Fibroblast of skin of right quadriceps (primary cell): ENCODE measurements at places on chromosomes 7 and 10.

DNA sequence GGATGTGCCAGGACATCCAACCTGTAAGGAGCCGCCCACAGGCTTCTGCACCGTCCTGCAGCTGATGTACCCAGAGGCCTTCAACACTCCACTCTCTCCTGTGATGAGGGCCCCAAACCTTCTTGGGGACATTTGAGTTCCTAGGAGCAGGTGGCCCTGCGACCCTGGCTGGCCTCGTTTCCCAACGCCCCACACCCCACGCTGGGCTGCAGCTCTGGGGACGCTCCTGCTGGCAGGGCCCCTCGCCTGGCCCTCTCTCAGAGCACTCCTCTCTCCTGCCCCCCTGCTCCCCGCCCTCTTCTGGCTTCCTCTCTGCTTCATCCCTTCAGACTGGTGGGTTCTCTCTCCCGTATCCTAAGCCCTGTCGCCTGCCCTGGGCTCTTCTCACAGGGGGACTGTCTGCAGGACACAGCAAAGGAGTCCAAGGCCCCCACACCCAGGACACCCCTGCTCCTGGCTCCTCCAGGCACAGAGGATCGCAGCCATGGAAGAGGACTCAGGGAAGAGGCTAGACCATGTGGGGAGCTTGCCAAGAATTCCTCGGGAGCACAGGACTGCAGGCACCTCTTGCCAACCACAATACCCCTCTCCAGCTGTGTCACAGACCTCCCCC is 541.4 kb downstream of the TCERG1L start:
- DNase-seq = no peak

- peak; percentile 89 for DNase-seq
Measured at GRCh38 chr10:69807122-69807521, 5.4 kb downstream of the COL13A1 start.

DNA sequence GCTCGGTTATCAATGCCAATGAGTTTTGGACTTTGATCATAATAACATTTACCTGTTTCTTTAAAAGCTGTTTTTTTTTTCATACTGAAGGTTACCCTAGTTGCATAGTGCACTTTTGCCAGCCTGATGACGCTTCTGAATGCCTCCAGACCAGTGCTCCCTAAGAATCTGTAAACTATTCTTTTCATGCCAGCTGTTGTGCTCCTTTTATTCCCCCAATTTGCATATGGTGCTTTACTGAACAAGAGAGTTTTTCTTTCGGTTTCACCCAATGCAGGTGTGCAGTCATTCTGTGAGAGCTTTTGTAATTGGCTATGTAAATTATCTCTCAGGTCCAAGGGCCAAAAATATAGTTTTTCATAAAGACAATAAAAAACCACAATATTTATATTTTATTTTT is 48.1 kb upstream of the GLCCI1 start:
- DNase-seq = no peak

- DNase-seq = no peak
Measured at GRCh38 chr7:158384746-158385145, 202.9 kb downstream of the PTPRN2 start.

DNA sequence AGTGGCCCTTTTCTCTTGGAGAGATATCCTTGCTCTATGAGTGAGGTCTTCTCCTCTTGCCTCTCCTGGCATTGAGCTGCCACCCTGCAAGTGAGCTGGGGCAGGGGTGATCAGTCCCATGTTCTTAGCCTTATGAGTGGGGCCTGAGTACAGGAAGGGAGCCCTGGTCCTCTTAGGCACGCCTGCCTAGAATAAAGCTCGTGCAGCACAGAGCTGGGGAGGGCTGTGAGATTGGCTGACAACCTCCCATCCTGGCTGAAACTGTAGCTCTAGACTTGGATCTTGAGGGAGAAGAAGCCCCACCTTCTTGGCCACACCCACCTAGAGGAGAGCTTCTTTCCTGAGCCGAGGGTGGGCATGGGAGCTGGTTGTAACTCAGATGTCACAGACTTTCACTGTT is 305.0 kb upstream of the ZNF32 start:
- DNase-seq = no peak

GRCh38 chr7:106423111-106423510 is 138.3 kb upstream of the NAMPT start:
- no peak for DNase-seq

DNA sequence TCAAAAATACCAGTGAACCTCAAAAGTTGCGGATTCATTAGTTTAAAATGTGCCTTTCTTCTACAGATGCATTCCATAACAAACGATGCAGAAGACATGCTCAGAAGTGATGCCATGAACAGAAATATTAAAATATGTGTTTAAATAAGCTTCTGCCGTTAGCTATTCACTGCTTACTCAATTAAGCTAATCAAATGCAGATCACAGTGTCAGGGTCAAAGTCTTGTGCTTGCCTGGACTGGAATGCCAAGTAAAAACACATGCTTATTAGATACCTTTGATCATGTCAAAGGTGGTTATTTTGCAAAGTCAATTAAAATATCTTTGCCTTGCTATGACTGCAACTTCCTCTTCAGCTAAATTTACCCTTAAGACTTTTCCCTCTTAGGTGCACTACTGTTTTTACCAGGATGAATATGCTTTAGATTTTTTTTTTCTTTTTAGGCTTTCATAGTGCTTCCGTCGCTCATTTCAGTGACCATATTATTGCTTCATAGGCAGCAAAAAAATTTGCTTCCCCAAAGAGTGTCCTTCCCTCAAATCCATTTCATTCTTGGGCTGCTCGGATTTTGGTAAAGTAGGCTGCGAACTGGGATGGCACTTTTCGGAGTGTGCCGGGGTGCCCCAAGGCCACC is 905 bp downstream of the ASB13 start:
- DNase-seq = peak; percentile 59

DNA sequence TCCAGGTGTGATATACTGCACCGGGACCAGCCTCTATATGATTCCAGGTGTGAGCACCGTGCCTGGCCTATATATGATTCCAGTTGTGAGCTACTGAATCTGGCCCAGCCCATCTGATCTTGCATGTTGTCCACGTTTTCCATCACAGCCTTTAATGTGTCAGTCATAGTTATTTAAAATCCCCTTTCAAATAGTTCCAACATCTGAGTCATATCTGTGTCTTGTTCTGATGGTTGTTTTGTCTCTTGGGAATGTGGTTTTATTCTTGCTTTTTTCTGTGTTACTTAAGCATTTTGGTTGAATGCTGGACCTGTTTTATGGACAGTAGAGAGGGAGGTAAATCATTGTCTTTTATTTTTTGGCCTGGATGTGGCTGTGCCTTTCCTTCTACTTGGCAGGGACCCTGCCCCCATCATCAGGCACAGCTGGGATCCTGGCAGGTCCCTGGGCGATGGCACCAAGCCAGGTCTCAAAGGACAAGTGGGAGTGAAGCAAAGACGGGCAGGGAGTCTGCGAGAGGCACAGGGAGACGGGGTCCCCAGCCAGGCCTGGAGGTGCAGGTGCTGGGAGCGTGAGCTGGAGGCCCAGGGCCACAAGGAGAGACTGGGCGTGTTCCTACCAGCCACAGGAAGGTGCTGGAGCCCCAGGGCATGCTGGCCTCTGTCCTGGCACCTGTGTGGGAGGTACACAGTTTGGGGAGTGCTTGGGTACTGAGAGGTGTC is 94.7 kb downstream of the DYNC2I1 start:
- no peak for DNase-seq

- DNase-seq = no peak
Measured at GRCh38 chr10:72275351-72276012, 1.8 kb downstream of the DDIT4 start.

DNA sequence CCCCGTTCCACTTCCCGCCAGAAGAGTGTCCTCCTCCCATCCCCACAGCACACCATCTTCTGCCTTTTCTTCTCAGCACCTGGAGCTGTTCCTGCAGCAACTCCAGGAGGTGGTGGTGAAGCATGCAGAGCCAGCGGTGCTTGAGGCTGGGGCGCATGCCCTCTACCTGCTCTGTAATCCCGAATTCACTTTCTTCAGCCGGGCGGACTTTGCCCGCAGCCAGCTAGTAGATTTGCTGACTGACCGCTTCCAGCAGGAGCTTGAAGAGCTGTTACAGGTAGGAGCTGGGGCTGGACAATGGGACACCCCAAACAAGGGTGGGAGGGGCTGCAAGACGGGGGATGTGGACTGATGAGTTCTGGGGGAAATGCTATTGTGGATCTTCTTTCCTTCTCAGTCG is 19.1 kb upstream of the PVRIG start:
- DNase-seq = no peak

DNA sequence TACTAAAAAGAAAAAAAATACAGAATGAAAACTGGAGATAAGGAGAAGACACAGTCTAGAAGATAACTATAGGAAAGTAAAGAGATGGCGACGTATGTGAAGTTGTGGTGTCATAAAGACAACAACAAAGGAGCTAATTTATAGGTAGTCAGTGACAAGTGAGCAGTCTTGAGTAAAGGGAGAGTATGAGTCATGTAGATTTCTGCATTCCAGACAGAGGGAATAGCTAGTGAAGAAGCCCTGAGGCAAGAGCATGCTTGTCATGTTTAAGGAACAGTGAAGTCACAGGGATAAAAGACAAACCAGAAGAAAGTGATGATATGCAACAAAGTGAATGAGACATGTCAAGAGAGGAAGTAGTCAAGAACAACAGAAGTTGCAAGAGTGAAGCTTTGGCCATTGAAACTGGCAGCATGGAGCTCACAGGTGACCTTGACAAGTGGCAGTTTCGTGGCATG is 2.3 kb upstream of the MIOS start:
- DNase-seq = peak; percentile 90

GRCh38 chr7:116929021-116929420 is 24.3 kb upstream of the ST7 start:
- no peak for DNase-seq

DNA sequence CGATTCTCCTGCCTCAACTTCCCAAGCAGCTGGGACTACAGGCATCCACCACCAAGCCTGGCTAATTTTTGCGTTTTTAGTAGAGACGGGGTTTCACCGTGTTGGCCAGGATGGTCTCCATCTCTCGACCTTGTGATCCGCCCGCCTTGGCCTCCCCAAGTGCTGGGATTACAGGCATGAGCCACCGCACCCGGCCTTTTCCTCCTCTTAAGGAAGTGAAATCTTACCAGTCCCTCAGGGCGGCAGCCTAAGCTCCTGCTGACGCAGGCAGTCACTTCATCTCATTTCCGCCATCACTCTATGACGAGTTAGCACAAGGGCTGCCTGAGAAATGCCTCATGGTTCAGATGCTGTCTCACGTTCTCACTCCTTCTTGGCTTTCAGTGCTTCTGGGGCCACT is 246.0 kb upstream of the SHH start:
- DNase-seq = no peak

DNA sequence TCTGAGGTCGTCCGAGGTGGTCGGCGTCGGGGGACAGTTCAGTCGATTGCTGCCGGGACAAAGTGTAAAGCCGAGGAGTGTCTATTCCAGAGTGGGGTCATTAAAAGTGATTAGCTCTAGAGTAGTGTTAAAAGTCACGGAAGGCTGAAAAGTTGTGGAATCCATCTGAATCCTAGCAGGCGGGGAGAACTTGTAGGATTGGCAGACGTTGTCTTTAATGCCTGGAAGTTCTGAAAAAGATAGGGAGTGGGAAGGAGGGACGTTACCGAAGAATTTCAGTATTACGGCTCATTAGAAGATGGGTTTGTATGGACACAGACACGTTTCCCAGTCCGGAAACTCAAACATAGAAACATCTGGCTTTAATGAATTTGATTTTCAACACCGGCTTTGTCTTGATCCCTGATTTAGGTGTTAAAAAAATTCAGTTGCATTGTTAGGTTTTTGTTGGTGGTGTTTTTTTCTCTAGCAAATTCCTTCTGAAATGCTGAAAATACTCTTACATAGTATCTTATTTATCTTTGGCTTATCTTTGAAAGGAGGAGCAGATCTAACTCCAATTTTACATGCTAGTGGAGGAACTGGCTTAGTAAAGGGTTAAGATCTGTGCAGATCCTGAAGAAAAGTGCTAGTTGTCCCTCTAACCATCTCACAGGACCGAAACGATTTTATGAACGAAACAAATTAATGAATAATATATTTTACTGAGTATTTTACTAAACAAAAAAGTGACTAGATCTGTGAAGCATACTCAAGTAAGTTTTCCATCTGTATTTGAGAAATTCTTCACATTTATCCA is 900 bp downstream of the MKLN1 start:
- peak; percentile 54 for DNase-seq

DNA sequence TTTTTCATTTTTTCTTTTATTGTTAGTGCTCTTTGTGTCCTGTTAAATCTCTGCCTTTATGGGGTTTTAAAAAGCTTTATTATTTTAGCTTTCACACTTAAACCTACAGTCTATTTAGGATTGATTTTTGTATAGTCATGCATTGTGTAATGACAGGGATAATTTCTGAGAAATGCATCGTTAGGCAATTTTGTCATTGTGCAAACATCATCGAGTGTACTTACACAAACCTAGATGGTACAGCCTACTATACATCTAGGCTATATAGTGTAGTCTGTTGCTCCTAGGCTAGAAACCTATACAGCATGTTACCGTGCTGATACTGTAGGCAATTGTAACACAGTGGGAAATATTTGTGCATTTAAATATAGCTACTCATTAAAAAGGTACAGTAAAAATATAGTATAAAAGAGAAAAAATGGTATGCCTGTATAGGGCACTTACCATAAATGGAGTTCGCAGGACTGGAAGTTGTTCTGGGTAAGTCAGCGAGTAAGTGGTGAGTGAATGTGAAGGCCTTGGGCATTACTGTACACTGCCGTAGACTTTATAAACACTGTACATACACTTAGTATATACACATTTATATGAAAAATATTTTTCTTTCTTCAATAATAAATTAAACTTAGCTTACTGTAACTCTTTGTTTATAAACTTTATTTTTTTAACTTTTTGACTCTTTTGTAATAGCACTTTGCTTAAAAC is 16.0 kb downstream of the UBE2D1 start:
- no peak for DNase-seq

DNA sequence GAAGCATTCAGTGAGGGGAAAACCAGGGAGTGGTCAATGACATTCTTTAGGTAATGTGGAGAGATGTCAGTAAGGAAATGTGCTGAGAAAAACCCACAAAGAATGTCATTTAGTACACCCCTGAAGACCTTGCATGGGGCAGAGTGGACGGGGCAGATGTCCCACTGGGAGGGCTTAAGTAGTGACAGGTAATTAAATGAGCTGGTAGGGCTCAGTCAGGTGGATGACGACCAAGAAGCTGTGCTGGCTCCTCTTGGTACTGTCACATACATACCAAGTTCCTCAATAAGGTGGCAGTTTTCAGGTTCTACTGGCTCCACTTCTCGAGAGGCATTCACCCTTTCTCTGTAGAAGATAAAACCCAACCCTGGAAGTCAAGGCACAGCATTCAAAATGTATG is 1.8 kb downstream of the PON3 start:
- no peak for DNase-seq

DNA sequence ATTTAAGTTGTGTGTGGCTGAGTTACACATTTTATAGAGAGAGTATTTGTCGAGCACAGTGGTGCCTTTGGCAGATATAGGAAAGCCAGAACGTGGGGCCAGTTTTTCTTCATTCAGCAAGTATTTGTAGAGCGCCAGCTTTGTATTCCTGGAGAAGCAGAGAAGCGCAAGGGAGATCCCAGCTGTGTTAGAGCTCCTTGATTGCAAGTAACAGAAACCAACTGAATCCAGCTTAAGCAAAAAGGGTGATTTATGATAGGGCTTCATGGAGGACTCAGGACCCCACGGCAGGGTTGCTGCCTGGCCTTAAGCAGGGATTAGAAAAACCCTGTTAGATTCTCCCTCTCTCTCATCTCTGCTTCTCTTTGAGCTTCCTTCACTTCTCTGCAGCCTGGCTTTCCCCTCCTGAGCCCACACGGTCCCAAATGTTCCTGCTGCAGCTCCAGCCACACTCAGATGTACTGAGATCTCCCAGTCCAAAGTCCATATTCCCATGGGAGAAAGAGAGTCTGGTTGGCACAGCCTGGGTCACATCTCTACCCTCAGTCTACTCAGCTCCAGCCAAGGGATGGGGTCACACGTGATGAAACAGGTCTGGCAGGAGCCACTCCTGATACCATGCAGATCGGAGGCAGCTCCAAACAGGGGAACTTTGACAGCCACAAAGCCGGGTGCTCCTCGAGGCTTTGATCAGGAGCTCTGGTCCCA is 16.7 kb downstream of the UBTD1 start:
- no peak for DNase-seq
